ENCODE measurements at places on chromosomes 1 and 21. TPM values are rescaled to one million over a fixed set of nuclear protein-coding genes. Genes with fewer than 3 reads are reported as not detected.

GRCh38 chr1:243956450-243956849, 94.6 kb upstream of the ZBTB18 start:
- DNase-seq, result no peak
- peaks cover 2% of the 10 kb centered on the region for H3K27me3 ChIP-seq
- no peaks in the 10 kb centered on the region for H3K36me3 ChIP-seq

GRCh38 chr1:44348061-44348485, 7.0 kb downstream of the ERI3 start:
- no peaks in the 10 kb centered on the region for H3K27me3 ChIP-seq
- no peak overlapping the region for H3K27ac ChIP-seq
- no peak for DNase-seq
- H3K36me3 ChIP-seq, result peaks cover 1% of the 10 kb centered on the region

DNA sequence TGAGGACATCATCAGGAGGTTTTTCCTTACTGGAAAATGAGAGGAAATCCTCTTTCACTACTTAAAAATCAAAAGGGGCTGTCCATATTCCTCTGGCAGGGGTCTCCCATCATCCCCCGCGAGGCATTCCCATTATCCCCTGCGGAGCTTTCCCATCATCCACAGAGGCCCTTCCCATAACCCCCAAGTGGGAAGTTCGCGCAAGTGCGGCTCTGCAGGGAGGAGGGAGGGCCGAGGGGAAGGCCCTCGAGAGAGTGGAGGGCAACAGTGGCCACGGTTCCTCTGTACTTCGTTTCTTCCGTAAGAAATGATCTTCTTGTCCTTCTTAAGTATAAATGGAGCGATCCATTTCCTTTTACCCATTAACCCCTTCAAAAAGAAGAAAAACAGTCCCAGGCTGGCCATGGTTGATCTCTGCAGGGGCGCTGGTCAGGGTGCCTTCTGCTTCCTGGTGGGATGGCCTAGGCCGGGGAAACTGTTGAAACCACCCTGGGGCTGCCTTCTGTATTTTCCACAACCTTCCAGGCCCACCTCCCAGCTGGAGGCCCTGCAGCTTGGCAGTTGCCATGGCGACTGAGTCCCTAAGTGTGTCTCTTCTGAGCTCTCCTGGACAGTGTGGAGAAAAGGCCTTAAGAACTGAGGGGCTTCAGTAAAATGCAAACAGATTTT, 3.6 kb upstream of the RSPH1 start:
- no peak overlapping the region for H3K27ac ChIP-seq
- H3K27me3 ChIP-seq, result no peaks in the 10 kb centered on the region
- peaks cover 16% of the 10 kb centered on the region for H3K4me1 ChIP-seq
- H3K4me3 ChIP-seq, result no peak overlapping the region
- no peak for DNase-seq

GRCh38 chr1:115865704-115866380, 24.9 kb upstream of the NHLH2 start:
- H3K4me1 ChIP-seq, result no peaks in the 10 kb centered on the region
- H3K4me3 ChIP-seq, result no peak overlapping the region
- no peak overlapping the region for H3K27ac ChIP-seq

GRCh38 chr1:31478167-31478566, 65.2 kb downstream of the SERINC2 start:
- no peaks in the 10 kb centered on the region for H3K4me1 ChIP-seq
- no peaks in the 10 kb centered on the region for H3K27me3 ChIP-seq
- DNase-seq, result no peak
- no peaks in the 10 kb centered on the region for H3K36me3 ChIP-seq
- no peak overlapping the region for H3K4me3 ChIP-seq
- no peak overlapping the region for H3K27ac ChIP-seq

DNA sequence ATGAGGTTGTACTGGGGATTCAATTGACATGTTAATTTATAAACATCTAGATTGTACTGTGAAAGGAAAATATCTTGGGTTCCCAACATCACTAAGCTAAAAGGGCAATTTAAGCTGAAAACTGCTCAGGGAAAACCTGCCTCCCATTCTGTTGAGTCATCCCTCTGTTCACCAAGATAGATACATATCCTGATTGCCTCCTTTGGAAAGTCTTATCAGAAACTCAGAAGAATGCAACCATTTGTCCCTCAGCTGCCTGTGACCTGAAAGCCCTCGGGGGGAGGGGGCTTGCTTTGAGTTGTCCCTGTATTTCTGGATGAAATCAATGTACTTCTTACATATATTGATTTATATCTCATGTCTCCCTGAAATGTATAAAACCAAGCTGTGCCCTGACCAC, 187.0 kb upstream of the ETV3 start:
- no peaks in the 10 kb centered on the region for H3K4me1 ChIP-seq
- peaks cover 20% of the 10 kb centered on the region for H3K27me3 ChIP-seq
- H3K27ac ChIP-seq, result no peak overlapping the region
- no peaks in the 10 kb centered on the region for H3K36me3 ChIP-seq
- H3K4me3 ChIP-seq, result no peak overlapping the region

DNA sequence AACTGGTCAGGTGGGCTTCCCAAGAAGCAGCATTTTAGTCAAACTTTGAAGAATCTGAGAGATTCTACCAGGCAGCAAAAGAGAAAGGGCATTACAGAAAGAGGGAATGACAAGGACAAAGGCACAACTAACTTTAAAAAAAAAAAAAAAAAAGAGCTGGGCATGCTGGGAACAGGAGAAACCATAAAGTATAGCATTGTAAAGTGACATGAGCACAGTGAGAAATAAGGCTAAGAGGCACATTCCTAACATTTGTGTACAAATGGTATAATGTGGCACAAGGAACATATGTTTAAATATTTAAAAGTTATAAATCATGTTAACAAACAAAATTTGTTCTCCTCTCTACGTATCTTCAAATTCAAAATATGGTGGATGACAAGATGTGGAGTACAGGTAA, 69.6 kb downstream of the CLCA4 start:
- peaks cover 4% of the 10 kb centered on the region for H3K4me1 ChIP-seq
- no peak for DNase-seq
- peaks cover 11% of the 10 kb centered on the region for H3K27me3 ChIP-seq
- no peak overlapping the region for H3K27ac ChIP-seq
- no peak overlapping the region for H3K4me3 ChIP-seq

GRCh38 chr1:65440322-65440900, 19.9 kb downstream of the LEPR start:
- no peak for DNase-seq
- H3K4me3 ChIP-seq, result no peak overlapping the region
- H3K4me1 ChIP-seq, result no peaks in the 10 kb centered on the region
- H3K27me3 ChIP-seq, result no peaks in the 10 kb centered on the region
- no peak overlapping the region for H3K27ac ChIP-seq

DNA sequence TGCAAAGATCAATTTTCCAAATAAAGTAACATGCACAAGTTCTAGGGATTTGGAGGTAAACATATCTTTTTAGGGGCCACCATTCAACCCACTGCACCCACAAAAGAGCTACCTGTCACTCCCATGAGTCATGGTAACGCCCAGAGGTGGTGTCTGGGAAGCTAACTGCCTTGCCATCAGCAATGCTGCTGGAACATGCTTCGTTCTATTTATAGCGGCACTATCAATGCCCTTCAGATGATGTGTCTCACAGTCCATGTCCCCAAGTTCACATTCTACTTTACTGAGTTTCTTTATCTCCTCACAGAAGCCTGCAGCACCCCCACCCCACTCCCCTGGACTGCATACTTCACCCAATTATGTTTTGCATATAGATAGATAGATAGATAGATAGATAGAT, 95.4 kb downstream of the LPAR3 start:
- peaks cover 3% of the 10 kb centered on the region for H3K27me3 ChIP-seq
- no peaks in the 10 kb centered on the region for H3K36me3 ChIP-seq
- H3K27ac ChIP-seq, result no peak overlapping the region

DNA sequence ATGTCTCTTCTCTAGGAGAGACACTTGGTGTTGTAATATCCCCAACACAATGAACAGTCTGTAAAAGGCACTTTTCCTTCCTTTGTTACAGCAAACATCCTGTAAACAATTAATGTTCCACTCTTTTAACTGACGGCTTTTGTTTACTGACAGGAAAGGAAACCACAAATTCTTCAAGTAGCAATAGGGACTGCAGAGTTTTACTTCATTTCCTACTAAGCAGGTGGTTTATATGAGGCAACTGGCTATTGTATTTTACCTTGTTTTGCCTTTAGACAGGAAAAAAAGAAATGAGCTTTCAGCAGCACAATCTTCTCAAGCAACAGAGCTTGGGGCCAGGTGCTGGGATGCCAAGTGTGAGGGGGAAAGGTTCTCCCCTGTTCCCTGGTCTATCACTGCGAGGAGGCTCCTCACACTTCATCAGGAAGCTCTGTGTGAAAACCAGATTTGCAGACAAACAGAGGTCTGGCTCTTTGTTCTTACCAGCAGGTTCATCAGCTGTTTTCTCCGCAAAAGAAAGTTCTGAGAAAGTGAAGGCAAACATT, 51.2 kb downstream of the SIPA1L2 start:
- H3K27me3 ChIP-seq, result no peaks in the 10 kb centered on the region
- peak overlapping the region; percentile 10 for H3K27ac ChIP-seq
- H3K4me3 ChIP-seq, result no peak overlapping the region
- no peaks in the 10 kb centered on the region for H3K36me3 ChIP-seq

DNA sequence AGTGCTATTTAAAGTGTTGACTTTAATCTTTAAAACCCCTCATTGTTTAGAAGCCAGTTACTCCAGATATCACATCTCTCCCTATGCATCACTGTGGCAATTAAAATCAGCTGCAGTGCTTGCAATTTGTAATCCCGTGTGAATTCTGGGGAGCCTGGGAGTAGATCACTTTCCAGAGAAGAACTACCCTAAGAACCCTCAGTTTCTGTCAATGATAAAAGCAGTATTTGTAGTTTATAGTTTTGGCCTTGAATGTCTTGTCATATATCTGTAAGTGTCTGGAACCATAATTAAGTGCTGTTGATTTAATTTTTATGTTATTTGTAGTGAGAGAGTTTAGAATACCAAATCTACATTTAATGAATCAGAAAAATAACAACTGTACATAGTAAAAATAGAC, 5.5 kb upstream of the SPAG17 start:
- no peak overlapping the region for H3K27ac ChIP-seq
- H3K36me3 ChIP-seq, result no peaks in the 10 kb centered on the region
- peaks cover 6% of the 10 kb centered on the region for H3K27me3 ChIP-seq

DNA sequence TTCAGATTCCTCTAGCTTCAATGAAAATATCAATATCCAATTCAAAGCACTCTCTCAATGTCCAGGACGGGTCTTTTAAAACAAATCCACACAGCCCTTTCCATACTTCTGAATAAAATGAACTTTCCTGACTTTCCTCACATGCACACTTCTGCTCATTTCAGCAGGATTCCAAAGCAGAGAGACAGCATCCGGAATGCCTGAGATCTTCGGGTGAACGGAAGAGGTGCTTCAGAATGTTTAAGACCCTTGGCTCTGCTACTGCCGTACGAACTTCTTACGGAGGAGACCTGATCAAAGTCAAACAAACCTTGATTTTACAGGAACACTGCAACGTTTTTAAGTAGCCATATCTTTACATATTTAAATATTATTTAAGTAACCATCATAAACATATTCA, 245.7 kb downstream of the PTBP2 start:
- no peaks in the 10 kb centered on the region for H3K36me3 ChIP-seq
- no peak overlapping the region for H3K27ac ChIP-seq
- peaks cover 29% of the 10 kb centered on the region for H3K27me3 ChIP-seq
- H3K4me1 ChIP-seq, result no peaks in the 10 kb centered on the region

GRCh38 chr21:33866826-33867225, 48.8 kb downstream of the ATP5PO start:
- no peaks in the 10 kb centered on the region for H3K27me3 ChIP-seq
- peaks cover 2% of the 10 kb centered on the region for H3K4me1 ChIP-seq
- no peak overlapping the region for H3K27ac ChIP-seq
- DNase-seq, result no peak
- H3K4me3 ChIP-seq, result no peak overlapping the region

DNA sequence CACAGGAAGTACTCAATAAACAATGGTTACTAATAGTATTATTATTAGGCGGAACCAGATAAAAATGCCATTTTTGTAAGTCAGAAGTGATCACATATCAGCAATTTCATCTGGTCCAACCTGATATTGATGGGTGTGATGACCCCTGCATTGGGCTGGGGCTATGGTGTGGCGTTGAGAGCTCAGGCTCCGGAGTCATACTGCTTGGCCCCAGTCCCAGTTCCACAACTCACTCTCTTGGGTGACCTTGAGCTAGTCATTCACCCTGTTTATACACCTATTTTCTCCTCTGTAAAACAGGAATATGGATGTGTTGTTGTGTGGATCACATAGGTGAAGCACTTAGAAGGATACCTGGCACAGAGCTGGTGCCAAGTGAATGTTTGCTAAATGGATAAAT, 229.4 kb upstream of the POU3F1 start:
- H3K4me3 ChIP-seq, result no peak overlapping the region
- peaks cover 22% of the 10 kb centered on the region for H3K27me3 ChIP-seq
- DNase-seq, result no peak
- no peaks in the 10 kb centered on the region for H3K4me1 ChIP-seq
- no peak overlapping the region for H3K27ac ChIP-seq

DNA sequence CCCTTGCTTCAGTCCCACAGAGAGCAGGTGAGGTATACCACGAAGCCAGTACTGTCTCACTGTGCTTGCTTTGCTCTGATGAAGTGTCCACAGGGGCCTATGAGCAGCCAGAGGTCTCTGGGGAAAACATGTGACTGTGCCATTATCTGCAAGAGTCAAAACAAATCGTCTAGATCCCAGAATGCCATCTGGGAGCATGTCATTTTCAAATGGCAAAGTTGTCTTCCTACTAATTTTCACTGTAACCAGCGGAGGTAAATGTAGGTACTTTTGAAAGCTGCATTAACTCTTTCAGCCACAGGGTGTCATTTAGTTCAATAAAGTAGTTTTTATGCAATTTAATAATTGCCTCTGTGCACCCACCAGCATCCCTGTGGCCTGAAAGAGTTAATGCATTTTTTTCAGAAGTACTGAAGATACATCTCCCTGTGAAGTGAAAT, 173.6 kb upstream of the SGIP1 start:
- peaks cover 73% of the 10 kb centered on the region for H3K4me1 ChIP-seq
- H3K36me3 ChIP-seq, result peaks cover 58% of the 10 kb centered on the region
- no peaks in the 10 kb centered on the region for H3K27me3 ChIP-seq
- DNase-seq, result no peak

- DNase-seq, result peak; percentile 38
- no peak overlapping the region for H3K27ac ChIP-seq
- peaks cover 9% of the 10 kb centered on the region for H3K36me3 ChIP-seq
- peaks cover 33% of the 10 kb centered on the region for H3K27me3 ChIP-seq
- H3K4me3 ChIP-seq, result no peak overlapping the region
- H3K4me1 ChIP-seq, result no peaks in the 10 kb centered on the region
Measured at GRCh38 chr1:29379443-29380073, 143.2 kb downstream of the PTPRU start.

- H3K4me3 ChIP-seq, result no peak overlapping the region
- H3K36me3 ChIP-seq, result no peaks in the 10 kb centered on the region
- peaks cover 3% of the 10 kb centered on the region for H3K27me3 ChIP-seq
- DNase-seq, result no peak
Measured at GRCh38 chr1:15201221-15201620, 45.8 kb upstream of the FHAD1 start.

The CFHR5 gene
- total RNA-seq, result not detected

The RGS1 gene
- 6.0 TPM for total RNA-seq

The UTS2 gene
- not detected for total RNA-seq

The OR6K3 gene
- total RNA-seq, result not detected

The HMGCL gene
- total RNA-seq, result 31.5 TPM

The SERPINC1 gene
- total RNA-seq, result not detected

The KCNE2 gene
- total RNA-seq, result not detected

The S100A12 gene
- not detected for total RNA-seq
